Endothelial cell of coronary artery (primary cell): ENCODE measurements at places on chromosomes 2 and 18. TPM values are rescaled to one million over a fixed set of nuclear protein-coding genes. Genes with fewer than 3 reads are reported as not detected.

Gene NRP2
- 46.2 and 47.0 TPM in 2 replicates for total RNA-seq

Gene SLC14A1
- total RNA-seq, result 0.09 and 0.56 TPM in 2 replicates

Gene LBH
- total RNA-seq, result 1.3 and 7.4 TPM in 2 replicates

Gene CD226
- total RNA-seq, result 0.09 TPM in 2 replicates

Gene TRAPPC8
- 39.9 and 43.3 TPM in 2 replicates for total RNA-seq

Gene PSMA8
- not detected in 2 replicates for total RNA-seq

Gene AOX1
- 3.9 and 14.3 TPM in 2 replicates for total RNA-seq

Gene WDPCP
- 5.9 and 6.2 TPM in 2 replicates for total RNA-seq

Gene CFLAR
- 194 and 279 TPM in 2 replicates for total RNA-seq

Gene C2orf78
- total RNA-seq, result not detected in 2 replicates

Gene NOSTRIN
- total RNA-seq, result 0.36 TPM in 1 of 2 replicates, not detected in the other

Gene SERPINB3
- total RNA-seq, result not detected in 2 replicates

Gene GFPT1
- 25.9 and 35.2 TPM in 2 replicates for total RNA-seq

Gene TMEM178A
- 0.36 and 0.56 TPM in 2 replicates for total RNA-seq

Gene IL18R1
- 2.5 and 3.7 TPM in 2 replicates for total RNA-seq

Gene ARHGAP15
- not detected in 2 replicates for total RNA-seq

Gene MOCOS
- total RNA-seq, result 0.63 and 1.6 TPM in 2 replicates

Gene NT5DC4
- not detected in 2 replicates for total RNA-seq
